ENCODE measurements at places on chromosomes 7 and 10.
A peak's percentile ranks its signal among the peaks of the same experiment; 100 is the strongest.

DNA sequence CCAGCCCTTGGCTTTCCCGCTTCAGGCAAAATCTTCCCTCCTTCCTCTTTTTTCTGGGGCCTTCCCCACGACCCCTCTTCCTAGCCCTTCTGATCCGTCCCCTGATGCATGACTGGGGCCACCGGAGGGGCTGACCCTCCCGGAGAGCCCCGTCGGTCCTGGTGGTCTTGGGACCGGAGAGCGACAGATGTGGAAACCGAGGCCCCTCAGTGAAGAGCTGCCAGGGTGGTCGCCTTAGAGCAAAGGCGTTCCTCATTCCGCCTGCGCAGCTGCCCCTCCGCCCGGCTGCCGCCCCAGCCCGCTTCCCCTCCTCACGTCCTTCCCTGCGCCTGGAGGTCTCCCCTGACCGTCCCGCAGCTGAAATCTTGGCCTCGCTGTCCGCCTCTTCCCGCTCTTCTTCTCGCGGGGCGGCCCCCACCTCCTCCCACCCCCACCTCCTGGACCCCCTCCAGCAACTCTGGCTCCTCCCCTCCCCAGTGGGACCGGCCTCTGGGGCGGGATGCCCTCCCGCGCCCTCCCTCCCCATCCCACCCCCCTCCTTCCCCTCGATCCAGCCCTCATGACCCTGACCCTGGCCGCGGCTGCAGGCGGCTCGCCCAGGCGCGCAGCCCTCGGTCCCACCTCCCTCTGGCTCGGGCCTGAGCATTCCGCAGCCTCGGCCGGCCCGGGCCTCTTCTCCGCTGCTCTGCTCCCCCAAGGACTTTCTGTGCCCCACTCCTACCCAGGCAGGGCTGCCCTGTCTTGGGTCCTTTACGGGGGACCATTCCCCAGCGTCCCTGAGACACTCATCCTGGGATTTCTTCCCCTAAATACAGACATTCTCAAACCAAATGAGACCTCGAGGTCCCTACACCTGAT is at the start of gene RARRES2:
TSS of gene RARRES2 (minus strand) at position 367 of the 858 bp plus-strand sequence. CDS start 1,020 bp downstream, outside the sequence.
- DNase-seq: no peak

DNA sequence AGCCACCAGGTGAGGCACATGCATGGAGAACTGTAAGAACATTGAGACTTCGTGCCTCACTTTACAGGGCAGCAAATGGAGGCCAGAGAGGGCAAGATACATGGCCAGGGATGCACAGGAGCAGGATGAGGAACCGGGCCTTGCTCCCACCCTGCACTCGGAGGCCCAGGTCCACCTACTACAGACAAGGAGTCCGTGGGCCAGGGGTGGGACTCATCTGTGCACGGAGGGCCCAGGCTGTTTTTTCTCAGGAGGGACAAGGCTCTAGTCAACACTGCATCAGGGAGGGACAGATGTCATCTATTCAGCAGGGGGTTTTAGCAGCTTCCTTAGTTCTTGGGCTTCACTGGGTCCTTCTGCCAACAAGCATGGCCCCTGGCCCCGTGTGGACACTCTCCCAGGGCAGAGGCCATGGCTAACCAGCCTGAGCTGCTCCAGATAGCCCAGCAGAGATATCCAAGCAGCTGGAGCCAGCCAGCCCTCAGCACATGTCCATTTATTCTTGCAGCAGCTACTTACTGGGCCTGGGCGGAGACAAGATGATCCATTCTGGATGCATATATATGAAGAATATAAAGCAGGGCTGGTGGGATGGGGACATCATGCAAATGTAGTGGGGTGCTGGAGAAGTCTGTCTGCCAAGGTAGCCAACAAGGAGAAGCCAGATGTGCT is 134.5 kb upstream of the RET start:
- DNase-seq: no peak

- peak; percentile 35 for DNase-seq
These were observed 3.2 kb downstream of the DNAJB6 start for GRCh38 chr7:157339777-157340677.

- DNase-seq: no peak
These were observed 137.6 kb upstream of the MAGI2 start for GRCh38 chr7:79590916-79591623.

GRCh38 chr7:128666200-128666599 is 5.9 kb upstream of the GARIN1A start:
- no peak for DNase-seq

DNA sequence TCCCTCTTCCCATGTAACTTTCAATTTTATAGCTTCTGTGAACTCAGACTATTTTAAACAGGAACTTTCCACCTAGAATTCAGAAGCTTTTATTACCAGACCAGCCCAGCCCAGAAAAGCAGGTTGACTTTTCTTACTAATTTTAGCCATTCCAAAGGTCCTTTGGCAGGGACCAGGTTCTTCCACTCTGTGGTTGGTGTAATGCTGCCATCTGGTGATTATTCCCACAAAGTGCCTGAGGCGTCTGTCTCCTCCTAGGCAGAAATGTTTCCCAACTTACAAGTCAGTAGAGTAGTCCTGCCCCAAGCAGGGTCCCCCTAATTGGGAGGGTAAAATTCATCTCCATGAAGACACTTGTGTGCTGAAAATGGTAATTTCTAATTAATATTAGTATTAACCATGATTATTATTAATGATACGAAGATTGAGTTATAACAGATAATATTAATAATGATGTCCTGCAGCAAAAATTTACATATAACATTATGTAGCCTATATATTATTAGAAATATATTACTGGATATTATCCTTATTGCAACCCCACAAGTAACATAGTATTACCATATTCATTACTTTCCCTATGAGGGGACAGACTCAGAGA is 53.0 kb upstream of the PPP1R17 start:
- DNase-seq: no peak

DNA sequence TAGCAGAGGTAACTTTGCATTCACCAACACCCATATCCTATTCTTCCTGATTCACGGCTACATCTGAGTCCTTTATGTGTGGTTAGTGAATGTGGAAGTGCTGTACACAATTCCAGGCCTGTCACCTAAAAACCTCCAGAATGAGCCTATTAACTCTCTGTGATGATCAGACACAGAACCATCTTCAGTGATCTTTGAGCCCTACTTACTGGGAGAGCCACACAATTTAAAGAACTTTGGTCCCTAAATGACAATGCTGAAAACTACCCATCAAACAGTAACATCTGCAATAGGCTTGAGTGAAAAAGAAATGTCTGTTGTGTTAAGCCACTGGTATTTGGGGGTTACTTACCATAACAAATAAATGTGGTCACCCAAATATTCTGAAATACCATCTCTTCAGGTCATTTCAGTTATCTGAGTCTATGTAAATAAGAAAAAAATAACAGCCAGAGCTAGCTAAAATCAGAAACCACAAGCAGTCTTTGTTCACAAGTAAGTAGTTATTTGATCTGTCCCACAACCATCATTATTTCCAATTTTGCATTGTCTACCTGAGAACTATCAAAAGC is 145.7 kb downstream of the HGF start:
- DNase-seq: no peak

GRCh38 chr7:121328508-121329190 is at the start of gene WNT16:
Gene WNT16 (plus strand): TSS chr7:121329000. CDS start chr7:121329293, 293 bp downstream.
- no peak for DNase-seq

DNA sequence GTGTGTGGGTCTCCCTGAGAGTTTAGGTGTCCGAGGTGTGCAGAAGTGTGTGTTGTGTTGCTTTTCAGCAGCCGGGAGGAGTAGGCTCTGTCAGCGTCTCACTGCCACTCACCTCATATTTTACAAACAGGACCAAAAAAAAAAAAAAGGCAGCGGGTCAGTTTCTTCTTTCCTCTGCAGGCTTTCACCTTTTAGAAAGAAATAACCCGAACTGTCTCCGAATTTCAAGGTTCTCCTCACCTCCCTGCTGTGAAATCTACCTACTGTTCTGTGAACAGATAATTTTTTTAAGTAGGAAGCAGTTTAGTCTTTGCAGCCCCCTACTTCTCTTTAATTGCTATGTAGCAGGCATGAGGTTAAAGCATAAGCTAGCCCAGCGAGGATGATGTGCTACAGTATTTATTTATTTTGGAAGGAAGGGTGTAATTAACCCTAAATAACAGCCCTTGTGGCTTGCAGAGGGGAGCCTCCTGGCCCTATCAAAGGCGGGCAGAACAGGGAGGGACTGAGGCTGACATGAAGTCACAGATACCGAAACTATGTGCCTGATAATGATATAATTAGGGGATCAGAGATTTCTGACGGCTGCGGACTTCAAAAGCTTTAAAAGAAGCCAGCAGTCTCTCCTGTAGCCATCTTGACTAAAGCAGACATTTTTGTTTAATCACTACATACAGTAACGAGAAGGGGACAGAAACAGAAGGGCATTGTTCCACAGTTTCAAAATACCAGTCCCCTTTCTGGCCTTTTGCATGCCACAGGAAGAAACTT is 1.6 kb downstream of the BAMBI start:
- no peak for DNase-seq

DNA sequence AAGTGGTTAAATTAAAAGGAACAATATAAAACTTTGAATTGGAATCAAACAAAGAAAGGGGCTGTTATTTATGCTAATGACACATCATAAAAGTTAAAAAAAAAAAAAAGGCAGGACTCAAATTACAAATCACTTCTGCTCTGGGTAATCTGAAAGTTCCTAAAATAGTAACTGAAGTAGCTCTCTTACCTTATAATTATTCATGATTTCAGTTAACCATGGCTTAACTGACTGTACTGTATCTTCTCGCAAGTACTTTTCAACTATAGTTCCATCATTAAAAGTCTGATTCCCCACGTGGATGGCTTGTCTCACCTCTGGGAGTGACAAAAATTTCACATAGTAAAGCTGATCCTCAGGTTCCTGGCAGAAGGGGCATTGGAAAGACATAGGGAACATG is 82.5 kb downstream of the CPVL start:
- no peak for DNase-seq

DNA sequence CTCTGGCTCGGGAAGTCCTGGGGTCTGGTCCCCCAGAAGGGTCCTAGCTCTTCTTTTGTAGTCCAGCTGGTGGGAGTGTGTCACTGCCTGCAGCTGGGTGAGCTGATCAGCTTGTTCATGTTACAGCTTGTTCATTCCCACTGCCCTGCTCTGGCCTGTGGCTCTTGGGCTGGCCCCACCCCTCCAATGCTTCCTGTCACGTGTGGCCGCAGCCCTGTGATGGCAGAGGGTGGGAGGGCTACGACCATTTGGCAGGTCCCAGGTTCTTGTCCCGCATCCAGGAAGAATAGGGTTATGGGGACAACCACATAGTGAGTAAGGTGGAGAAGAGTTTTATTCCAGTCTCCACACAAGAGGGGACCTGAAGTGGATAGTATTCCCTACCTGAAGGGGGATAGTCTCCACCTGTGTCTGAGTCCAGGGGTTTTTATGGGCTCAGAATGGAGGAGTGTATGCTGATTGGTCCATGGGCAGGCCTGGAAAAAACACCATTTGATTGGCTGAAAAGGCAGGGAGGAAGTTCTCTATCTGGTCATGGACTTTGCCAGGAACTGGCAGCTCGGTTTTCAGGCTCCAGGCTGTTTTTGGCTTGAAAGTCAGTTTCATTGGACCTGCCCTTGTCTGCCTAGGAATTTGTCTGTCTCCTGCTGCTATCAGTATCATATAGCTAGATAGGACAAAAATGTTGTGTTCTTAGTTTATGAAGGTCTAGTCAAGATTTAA is 13.1 kb downstream of the SDHAF3 start:
- DNase-seq: no peak

GRCh38 chr7:3336042-3336665 is 35.1 kb downstream of the SDK1 start:
- DNase-seq: no peak

- DNase-seq: no peak
These were observed 98.5 kb upstream of the INSIG1 start for GRCh38 chr7:155198901-155199845.

DNA sequence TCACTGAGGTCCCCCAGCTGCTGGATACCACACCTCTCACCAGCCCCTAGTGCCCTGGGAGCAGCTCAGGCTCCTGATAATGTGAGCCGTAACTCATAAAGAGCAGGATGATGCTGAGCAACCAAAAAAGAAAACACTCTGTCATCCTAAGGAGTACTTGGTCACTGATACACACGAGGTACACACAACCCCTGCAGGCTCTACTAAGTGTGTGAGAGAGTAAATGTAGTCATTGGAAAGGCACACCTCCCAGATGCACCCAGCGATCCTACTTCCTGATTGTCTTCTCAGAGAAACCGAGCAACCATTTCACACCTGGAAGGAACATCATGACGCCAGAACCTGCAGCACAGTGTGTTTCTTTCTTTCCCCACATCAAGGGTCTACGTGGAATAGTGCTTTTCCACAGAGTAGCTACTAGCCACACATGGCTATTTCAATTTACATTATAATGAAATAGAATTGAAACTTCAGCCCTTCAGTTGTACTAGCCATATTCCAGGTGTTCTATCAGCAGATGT is 34.2 kb downstream of the FIGNL1 start:
- no peak for DNase-seq

- DNase-seq: no peak
These were observed 308.5 kb downstream of the REEP3 start for GRCh38 chr10:63829573-63830149.

- DNase-seq: no peak
These were observed 161.6 kb downstream of the JAZF1 start for GRCh38 chr7:28018856-28019465.

GRCh38 chr7:144941127-144941526 is 105.3 kb upstream of the TPK1 start:
- no peak for DNase-seq

- DNase-seq: no peak
These were observed 20.4 kb upstream of the LFNG start for GRCh38 chr7:2499181-2499580.

DNA sequence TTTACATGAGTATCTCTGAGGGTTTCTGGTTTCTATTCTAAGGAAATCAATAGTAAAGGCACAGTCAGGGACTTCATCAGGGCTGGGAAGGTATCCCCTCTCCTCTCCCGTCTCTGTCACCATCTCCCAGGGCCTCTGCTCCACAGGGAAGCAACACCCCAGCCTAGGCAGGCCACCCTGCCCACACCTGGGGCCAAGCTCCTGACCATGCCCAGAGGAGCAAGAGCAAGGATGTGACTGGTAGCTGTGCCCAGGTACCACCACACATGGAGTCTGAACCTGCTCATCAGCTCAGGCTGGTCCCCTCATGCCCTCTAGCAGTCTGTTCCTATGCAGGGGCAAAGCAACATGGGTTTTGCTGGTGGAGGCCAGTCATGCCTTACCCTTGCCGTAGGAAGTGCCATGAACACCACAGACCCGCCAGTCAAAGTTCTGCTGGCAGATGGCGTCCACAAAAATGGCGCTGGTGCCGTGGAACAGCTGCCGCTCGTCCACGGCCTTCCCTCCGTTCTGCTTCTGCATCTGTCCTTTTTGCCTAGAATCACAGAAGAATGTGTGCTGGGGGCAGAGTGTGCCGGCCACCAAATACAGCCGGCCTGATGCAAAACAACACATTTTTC is 36.8 kb downstream of the PARP12 start:
- no peak for DNase-seq

- DNase-seq: no peak
These were observed 100.7 kb downstream of the ST8SIA6 start for GRCh38 chr10:17353568-17354300.

GRCh38 chr7:81937091-81937490 is 167.2 kb upstream of the HGF start:
- DNase-seq: no peak

DNA sequence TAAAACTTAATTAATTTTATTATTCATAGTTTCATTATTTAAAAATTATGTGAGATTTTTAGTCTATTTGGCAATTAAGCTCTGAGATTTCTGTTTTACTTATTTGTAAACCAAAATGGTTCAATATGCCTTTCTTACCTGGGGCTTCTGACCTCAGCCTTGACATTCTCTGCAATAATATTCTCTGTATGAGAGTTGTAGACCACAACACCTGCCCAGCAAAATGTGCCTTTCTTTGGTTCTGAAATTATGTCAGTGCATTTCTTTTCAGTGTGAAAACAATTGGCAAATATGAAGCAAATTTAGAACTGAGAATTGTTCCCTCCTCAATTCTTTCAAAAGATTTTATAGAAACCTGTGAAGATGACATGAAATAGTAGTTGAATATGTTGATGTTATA is 426.4 kb upstream of the FZD8 start:
- no peak for DNase-seq
